GM10248 (cell line): ENCODE measurements at places on chromosomes 11 and 22.

- DNase-seq = no peak
Measured at GRCh38 chr11:37973941-37974340, 1375.9 kb upstream of the RAG2 start.

DNA sequence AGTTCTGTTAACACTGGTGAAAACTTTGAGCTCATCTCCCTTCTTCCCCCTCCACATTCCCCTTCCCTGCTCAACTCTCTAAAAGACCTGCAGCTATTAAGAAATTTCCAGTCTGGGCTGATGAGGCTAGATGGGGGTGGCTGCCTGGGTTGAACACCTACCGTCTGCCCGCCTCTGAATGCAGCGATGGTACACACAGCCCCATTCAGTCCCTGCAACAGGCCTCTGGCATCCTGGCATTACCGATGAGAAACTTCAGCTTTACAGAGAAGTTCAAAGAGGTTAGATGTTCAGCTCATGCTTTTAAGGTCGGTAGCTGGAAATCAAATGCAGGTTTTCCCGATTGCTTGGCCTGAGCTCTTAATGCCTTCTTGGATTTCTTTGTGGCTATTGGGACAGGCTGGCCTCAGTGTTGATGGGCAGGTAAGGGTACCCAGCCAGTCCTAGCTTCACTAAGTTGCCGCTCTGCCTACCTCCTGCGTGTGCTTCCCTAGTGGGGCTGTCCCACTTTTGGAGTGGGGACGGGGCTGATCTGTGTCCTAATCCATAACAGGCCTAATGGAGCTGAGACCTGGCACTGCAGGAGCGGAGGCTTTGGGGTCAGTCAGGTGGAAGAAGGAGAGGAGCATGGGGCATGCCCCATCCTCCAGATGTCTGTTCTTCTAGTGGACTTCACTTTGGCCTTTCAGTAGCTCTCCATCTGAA lies 49.1 kb downstream of the ZBTB16 start:
- no peak for DNase-seq

DNA sequence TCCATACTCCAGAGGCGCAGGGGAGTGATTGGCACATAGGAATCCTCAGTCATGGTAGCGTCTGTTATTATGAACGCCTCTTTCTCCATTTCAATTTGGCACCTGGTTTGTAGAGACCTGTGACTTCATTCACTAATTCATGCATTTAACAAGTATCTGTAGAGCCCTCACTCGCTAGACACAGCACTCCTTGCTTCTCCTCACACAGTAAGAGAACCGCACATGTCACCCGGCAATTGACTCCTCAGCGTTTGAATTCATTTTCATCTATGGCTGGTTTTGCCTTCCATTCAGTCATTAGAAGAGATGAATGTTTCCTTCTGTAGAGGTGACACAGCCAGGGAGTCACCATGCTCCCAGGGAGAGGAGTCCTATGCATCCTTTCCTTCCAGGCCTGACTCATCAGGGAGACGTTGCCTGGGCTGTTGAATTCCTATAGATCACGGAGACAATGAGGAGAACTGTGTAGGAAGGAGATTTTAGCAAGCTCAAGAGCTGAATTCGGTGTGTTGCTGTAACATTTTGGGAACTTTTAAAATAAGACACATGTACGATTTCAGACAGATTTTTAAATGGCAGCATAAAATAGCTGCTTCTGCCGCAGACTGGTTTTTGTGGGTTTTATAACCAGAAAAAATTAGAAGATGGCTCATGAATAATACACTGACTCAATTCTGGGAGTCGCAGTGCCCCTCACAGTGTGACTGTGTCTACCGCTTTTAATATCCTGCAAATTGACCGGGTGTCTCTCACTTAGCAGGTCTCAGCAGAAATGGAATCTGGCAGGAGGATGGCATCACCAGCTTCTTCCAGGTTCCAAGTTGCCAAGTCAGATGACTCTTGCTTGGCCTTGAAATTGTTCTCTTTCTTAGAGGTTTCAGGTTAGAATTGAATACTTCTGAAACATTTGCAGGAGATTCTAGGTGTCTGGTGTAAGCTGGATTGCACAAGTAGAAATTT lies 44.4 kb upstream of the CLMP start:
- DNase-seq = no peak

DNA sequence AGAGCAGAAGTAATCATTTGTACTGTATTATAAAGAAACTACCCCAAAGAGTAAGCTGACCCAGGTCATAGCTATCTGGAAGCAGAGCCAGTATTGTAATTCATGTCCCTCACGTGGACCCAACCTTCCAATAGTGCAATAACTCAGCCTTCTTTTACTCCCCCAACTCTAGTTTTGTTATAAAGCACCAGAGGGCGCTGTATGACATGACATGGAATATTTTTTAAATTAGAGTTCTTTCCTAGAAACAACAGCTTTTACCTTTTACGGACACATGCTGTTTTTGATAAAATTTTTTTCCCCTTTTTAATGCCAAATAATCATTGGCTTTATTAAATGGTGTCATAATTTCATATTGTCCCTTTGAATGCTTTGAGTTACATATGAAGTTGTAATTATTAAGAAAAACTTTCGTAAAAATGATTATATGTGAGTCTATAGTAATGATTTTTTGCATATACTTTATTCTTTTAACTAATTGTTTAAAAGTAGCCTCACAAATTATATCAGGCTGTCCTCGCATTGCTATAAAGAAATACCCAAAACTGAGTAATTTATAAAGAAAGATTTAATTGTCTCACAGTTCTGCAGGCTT lies 76.9 kb downstream of the DKK3 start:
- peak; percentile 5 for DNase-seq

- DNase-seq = peak; percentile 83
Measured at GRCh38 chr11:45899448-45900174, 7.5 kb downstream of the FREY1 start.

DNA sequence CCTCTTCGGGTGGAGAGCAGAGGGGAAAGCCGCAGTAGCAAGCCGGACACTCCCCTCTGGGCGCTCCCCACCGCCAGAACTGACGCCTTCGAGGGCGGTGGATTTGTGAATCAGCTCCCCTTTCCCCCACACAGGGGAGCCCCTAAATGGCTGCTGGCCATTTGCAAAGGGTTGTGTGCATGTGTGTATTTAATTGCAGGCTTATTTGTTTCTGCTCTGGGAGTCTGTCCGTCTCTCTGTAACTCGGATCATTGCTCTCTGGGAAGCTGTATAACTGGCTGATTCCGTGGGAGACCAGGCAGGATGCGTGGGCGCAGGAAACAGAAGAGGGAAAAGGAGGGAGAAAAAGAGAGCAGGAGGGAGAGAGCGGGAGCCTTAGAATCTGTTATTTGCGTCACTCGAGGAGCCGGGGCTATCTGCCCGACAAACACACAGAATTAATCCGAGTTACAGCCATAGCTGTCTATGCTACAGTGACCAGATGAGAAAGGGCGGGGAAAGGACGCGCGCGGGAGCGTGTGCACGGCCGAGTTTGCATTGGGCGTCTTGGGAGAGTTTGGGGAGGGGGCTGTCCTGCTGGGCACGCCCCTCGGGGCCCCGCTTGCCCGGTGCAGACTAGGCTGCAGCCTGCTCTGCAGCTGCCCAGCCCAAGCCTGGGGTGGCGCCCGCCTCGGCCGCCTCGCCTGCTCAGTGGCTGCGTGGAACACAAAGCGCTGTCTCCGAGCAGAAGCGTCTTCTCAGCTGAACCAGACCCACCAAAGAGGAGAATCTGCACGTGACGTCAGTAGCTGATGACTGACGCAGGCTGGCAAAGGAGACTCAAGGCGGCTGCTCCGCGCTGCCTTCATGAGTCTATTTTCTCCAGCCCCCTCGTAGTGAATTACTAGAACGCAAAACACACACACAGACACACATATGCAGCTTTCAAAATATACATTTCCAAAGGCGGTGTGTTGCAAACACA lies 105.3 kb upstream of the HSD17B12 start:
- DNase-seq = no peak

- DNase-seq = no peak
Measured at GRCh38 chr11:117579161-117579560, 217.9 kb downstream of the DSCAML1 start.

- no peak for DNase-seq
Measured at GRCh38 chr11:132423266-132423665, 1052.9 kb downstream of the NTM start.

- DNase-seq = no peak
Measured at GRCh38 chr11:59616396-59616982, 915 bp upstream of the OSBP start.

DNA sequence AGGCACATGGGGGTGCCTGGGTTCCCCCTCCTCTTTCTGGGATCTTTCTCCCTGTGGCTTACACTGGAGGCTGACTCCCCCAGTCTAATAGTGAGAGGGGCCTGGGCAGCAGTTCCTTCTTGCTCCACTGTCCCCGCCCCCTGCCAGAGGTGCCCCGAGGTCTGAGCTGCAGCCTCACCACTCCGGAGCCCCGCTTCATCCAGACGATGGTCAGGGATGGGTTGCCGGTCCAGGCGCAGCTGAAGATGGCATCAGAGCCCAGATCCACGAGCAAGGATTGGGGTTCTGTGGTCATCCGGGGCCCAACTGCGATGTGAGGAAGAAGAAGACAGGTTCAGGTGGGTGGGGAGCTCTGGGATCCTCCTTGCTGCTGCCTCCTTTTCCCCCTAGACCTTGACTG lies 91.1 kb downstream of the ST3GAL4 start:
- DNase-seq = no peak

GRCh38 chr11:125072218-125072960 lies 9.3 kb downstream of the SLC37A2 start:
- peak; percentile 89 for DNase-seq

DNA sequence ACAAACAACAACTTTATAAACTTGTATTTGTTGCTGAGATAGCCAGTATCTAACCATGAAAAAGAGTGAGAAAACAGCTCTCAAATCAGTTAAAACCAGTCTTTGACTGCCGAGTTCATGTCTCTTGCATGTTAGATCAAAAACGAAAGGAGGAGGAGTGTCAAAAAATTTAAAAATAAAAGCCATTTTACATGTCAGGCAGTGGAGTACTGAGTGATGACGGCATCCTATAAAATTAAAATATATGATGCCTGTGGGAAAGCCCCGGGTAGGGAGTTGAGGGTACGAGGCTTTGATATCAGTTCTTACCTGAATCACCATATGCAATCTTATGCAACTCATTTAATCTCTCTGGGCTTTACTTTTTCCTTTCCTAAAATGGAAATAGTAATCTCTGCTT lies 117.3 kb downstream of the ETS1 start:
- DNase-seq = no peak

GRCh38 chr11:65430406-65431217 lies 8.0 kb downstream of the NEAT1 start:
- no peak for DNase-seq

DNA sequence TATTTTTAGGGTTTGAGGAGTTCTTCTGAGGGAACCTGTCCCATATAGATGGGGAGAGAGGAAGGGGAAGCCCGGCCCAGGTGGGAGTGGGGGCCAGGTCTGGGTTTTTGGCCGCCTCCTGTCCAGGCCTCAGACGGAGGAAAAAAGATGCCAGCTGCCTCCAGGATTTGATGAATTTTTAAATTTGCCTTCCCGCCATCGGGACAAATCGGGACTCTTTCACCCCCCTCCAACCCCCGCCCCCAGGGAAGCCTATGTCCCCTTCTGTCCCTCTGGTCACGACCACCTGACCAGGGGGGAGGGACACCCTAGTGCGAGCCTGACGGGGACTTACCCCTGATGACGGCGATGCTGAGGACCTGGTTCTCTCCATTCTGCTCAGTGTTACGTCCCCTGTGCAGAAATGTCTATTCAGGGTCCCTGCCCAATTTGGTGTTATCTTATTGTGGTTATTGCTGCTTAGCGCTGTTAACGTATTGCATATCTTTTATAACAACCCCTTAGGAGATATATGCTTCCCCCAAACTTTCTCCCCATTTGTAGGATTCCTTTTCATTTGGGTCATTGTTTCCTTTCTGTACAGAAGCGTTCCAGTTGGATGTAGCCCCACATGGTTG lies 115.9 kb upstream of the GRK3 start:
- peak; percentile 36 for DNase-seq

DNA sequence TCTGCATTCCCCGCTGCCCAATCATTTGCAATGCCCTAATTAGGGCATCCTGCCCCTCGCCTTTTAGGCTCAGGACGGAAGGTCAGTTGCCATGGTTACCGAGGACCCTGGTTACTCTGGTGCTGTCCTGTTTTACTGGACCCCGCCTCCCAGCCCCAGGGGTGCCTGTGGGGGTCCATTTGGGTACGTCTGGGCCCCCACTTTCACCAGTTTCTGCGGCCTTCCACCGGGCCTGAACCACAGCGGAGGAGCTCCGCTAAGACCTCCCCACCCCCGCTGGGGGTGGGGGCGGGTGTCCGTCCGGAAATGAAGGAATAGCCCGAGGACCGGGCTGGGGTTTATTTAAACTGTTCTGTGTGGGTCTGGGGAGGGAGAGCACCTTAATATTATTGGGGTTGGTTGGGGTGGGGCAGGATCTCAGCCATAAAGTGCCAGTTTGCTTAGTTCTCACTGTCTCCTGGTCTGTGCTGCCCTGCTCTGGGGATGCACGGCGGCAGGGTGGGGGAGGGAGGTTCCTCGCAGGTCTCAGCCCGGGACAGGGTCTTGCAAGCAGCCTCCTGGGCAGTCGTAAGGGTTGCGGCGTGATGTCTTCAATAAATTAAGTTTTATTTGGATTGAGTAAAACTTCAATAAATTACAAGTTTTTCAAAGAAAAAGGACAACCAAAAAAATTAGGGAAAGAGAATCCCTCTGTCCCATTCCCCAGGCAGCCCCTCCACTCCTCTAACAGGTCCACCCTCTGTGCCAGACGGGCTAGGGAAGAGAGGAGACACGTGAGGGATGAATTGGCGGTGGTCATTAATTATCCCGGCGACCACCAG lies 5.3 kb downstream of the PHOX2A start:
- DNase-seq = no peak

GRCh38 chr11:127225619-127226018 lies 225.0 kb upstream of the KIRREL3 start:
- DNase-seq = no peak

GRCh38 chr11:118215262-118215661 lies 9.5 kb downstream of the JAML start:
- DNase-seq = no peak

- DNase-seq = no peak
Measured at GRCh38 chr11:95585069-95585751, 204.4 kb downstream of the FAM76B start.
